ENCODE measurements at places on chromosomes 1 and 21.

GRCh38 chr1:64004451-64005025 is 198.9 kb upstream of the UBE2U start:
- DNase-seq = no peak

DNA sequence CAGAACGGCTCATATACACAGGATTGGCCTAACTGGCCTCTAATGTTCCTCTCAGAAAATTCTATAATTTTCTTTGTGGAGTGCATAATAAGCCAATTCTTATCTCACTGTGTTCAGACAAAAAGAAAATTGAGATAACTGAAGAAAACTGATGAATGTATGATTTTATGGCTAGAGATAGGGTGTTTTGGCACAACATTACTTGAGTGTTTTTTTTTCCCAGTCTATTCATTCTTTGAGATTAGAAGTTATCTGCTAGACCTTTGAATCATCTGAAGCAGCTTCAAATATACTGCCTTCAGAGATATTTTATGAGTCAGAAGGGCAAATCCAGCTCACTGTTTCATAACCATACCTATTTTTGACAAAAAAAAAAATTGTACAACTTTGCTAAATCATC is 85.6 kb downstream of the VAV3 start:
- DNase-seq = no peak

GRCh38 chr1:181094416-181095212 is 6.1 kb downstream of the IER5 start:
- no peak for DNase-seq

DNA sequence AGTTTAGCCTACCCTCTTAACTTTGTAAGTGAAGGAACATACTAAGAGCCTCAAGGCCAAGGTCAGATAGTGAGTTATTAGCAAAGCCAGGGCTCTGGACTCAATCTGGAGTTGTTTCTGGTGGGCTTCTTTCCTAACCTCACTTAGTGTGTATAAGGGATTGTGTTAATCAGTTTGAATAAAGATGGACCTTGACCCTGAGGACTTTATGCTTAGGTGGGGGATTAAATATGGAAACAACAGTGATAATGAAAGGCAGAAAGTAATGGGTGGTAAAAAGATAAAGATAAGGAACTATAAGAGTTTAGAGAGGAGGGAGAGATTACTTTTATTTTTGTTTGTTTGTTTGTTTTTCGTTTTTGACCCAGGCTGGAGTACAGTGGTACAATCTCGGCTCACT is 5.5 kb downstream of the RABGAP1L start:
- no peak for DNase-seq

DNA sequence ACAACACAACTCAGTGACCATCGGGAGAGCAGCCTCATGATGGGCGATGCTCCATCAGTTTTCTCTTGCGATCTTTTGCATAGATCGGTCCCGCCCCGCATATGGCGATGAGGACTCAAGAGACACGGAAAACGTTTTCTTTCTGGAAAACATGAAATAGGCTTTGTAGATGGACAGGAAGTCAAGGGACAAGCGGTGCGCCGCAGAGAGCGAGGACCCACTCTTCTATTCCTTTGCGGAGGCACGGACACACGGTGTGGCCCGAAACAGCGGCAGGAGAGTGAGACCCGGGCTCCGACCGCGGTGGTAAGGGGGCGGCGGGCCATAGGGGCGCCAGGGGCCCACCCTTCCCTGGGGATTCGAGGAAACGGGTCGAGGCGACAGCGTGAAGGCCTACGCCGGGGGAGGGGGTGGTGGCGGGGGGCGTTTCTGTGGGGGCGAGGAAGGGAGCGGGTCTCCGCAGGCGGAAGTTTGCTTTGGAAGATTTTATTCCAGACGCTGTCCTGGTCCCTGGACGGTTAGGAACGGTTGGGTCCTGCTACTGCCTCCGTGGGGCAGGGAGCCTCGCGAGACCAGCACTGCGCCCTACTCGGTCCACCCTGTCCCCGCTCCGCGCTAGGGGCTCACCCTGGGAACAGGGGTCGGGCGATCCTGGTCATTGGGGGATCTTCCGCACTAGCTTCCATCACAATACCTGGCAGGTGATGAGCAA is 796 bp upstream of the TDRKH start:
- DNase-seq = no peak

DNA sequence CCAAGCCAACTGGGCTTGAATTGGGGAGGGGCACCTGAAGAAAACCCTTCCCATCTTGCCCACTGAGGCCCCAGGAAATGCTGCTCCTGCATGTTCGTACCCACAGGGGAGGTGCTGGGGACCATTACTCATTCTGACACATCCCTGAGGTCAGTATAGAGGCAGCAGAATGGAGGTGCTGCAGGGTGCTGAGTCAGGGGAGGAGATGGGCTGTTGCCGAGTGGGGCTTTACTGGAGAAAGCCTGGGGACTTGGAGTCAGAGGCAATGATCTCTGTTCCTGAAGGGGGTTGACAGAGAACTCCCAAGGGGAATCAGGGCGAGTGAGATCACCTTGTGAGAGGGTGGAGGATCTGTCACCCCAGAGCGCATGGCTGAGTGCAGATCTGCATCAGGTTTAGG is 40.2 kb upstream of the KCNA10 start:
- no peak for DNase-seq

DNA sequence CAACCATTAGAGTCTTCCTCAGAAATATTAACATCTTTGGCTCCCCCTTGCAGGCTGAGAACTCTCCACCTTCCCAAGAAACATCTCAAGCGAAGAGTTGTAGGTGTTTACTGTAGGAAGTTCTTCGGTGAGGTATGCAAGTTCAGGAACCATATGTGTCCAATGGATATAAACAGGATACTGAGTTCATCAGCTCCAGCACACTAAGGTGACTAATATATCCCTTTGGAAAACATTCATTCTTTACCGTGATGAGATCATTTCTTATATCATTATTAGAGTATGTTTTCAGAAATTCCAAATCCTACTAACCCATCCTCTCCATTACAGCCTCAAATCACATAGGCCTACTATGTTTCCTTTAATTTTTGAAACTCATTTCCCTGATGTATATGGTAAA is 37.3 kb upstream of the PRMT6 start:
- no peak for DNase-seq

GRCh38 chr1:16630661-16631247 is 17.4 kb upstream of the NBPF1 start:
- no peak for DNase-seq

GRCh38 chr1:234758851-234759250 is 148.9 kb upstream of the IRF2BP2 start:
- DNase-seq = no peak

- DNase-seq = no peak
Measured at GRCh38 chr21:41713495-41714281, 53.2 kb downstream of the RIPK4 start.

GRCh38 chr1:218347336-218347722 is 2.2 kb downstream of the TGFB2 start:
- no peak for DNase-seq

DNA sequence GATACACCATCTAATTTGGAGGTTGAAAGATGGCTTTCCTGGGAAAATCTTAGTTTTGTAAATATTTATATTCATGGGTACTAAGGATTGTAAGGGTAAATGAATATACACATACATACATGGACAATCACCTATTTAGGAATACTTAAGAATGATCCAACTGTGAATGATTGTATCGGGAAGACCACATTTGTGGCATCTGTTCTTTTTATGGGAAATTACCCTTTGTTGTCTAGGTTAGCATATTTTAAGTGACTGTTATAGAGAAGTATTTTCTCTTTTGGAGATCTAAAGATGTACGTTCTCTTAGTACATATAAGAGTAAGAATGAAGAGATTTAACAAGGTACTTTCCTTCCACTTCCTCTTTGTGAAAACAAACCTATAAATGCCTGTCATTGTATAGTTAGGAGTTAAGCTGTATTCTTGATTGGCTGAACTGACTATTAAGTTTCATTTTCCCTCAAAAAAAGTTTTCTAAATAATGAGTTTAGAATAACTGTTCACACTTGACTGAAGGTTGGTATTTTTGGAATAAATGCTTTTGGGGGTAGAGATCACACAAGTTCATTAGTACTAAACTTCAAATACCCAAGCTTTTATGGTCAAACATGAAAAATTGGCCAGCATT is 26.7 kb downstream of the SNX7 start:
- DNase-seq = no peak

- DNase-seq = no peak
Measured at GRCh38 chr1:82139751-82140468, 339.2 kb downstream of the ADGRL2 start.

- DNase-seq = no peak
Measured at GRCh38 chr1:117107364-117107763, 14.2 kb downstream of the TRIM45 start.

- no peak for DNase-seq
Measured at GRCh38 chr21:37219761-37220432, 47.2 kb downstream of the VPS26C start.

GRCh38 chr1:219433001-219433400 is 179.9 kb downstream of the ZC3H11B start:
- DNase-seq = no peak

GRCh38 chr1:53473463-53473862 is 14.3 kb downstream of the DMRTB1 start:
- no peak for DNase-seq

DNA sequence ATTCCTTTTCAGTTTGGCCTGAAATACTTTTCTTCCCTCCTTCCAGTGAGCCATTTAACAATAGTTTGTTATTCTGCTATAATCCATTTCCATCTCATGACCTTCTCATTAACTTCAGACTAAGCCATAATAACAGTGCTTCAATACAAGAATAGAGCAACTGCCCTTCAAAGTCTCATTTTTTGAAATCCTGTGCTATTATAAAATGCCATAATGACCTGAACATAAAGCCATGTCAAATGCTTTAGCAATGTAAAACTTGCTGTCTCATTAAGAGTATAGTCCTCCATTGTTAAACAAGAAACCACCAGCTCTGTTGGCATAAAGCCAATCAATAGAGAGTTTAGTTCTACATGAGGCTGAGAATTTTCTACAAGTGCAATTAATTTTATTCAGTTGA is 9.6 kb upstream of the PIGK start:
- DNase-seq = no peak

GRCh38 chr21:31159808-31160207 is 121.5 kb upstream of the KRTAP19-8 start:
- DNase-seq = no peak

- no peak for DNase-seq
Measured at GRCh38 chr1:238628110-238628509, 737.4 kb upstream of the ZP4 start.

- DNase-seq = no peak
Measured at GRCh38 chr1:114554577-114554976, 26.8 kb downstream of the BCAS2 start.

DNA sequence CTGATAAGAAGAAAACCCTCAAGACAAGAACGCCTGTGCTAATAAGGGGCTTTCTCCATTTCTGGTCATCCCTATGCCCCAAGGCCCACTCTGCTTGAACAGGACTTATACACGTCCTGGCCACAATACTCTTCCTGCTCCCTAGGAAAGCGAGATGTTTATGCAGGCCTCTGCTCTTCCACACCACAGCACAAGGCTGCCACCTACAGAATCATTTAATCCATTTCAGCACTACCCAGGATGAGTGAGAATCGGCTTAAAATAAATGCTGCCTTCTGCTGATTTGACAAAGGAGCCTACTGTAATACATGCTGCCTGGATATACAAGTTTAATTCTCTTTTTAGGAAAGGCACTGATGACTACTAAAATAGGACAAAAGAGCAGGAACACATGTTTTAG is 29.4 kb downstream of the FRRS1 start:
- no peak for DNase-seq

GRCh38 chr1:227734546-227734855 is 601 bp downstream of the JMJD4 start:
- DNase-seq = no peak

DNA sequence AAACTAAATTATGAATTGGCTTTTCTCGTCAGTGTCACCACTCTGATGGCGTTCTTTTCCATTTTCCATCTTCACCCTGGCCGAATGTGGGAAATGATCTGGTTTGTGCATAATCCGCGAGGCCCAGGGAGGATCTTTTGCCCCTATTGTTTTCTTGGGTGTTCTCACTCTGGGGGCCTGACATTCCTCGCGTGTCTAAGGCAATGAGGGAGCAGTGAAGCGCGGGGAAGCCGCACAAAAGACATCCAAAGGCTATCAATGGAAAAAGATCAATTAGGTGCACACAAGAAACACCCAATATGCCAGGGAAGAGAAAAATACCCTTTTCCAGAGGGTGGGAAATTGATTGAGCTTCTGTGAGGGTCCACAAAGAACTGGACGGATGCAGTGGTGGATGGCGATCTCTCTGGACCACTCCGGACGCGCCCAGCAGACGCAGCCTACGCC is 941 bp upstream of the C1orf21 start:
- DNase-seq = no peak

DNA sequence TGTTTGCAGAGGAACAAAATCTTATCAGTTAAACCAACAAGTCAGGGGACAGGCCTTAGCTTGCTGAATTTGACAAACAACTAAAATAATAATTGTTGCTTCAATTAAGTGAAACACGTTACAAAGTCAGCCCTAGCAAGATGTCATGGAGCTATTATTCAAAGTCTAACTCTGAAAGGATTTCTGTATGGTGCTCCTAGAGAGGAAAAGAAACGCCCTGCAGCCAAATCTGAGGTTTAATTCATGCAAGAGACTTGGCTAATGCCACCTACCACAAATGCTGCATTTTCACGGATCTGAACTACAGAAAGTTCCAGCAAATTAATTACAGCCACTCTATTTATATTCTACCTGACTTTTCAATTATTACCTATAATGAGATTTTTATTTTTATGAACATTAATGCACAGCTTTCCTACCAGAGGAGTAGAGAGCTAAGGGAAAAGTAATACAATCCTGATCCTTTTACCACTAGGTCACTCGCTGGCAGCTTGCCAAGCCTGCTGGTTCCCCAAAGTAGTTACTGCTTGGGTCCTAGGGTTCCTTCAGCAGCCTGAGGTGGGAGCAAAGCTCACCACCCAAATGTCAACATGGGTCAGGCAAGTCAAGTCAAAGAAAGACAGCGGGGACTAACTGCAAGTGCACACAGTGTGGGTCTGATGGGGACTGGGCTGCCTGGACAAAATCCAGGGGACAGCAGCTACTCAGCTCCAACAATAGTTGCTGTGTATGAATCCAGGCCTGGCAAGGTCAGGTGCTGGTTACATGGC is 8.5 kb downstream of the COLGALT2 start:
- DNase-seq = no peak

DNA sequence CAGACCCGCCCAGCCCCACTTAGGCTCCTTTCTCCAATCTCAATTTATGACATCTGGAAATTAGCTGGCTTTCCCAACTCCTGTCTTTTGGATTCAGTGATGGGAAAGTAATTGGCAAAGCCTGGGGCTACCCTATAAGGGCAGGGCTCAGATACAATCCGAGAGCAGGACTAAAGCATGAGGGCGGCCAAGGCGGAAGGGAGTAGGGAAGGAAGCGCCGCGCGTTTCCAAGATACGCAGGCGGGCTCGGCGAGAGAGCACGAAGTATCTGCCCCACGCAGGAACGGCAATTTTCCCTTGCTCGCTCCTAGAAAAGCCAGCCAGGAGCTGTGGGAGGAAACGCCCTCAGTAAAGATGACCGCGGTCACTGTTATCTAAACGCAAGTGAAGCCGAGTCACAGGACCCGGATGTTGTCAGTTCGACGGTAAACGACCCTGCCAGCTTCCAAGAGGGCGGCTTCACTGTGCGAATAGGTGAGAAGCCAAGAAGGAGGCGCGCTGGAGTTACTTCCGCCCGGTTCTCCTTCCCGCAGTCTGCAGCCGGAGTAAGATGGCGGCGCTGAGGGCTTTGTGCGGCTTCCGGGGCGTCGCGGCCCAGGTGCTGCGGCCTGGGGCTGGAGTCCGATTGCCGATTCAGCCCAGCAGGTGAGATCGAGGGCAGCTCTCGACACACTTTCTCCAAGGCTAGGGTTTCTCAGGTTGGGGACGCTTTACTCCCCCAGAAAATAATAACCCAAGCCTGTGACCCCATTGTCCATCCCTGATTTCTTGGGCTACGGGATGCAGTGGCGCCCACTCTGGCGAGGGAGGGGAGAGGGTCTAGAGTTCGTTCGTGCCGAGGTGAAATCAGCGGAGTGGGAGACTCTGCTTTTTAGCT is at the start of gene NDUFS2:
Gene NDUFS2 (plus strand): TSS at position 532 of the 877 bp plus-strand sequence. CDS start 19 bp downstream, at position 551.
- DNase-seq = peak; percentile 98

Measured in NCI-H2081 treated with DMSO at 0.1 percent for 48 hours (cell line).